SK-N-SH (cell line): ENCODE measurements at places on chromosomes 1 and 21. TPM values are rescaled to one million over a fixed set of nuclear protein-coding genes. Genes with fewer than 3 reads are reported as not detected.

AUNIP gene
- 1.9 TPM in 2 replicates for polyA plus RNA-seq

ZMYND12 gene
- 0.18 and 0.45 TPM in 2 replicates for polyA plus RNA-seq

IL20 gene
- polyA plus RNA-seq, result not detected in 2 replicates

CFHR4 gene
- 0.03 TPM in 1 of 2 replicates, not detected in the other for polyA plus RNA-seq

NHLH1 gene
- polyA plus RNA-seq, result 0.16 and 0.18 TPM in 2 replicates

PADI1 gene
- polyA plus RNA-seq, result 0.26 and 0.62 TPM in 2 replicates

H3-3A gene
- polyA plus RNA-seq, result 315 and 370 TPM in 2 replicates

LCE2A gene
- not detected in 2 replicates for polyA plus RNA-seq

TRNP1 gene
- polyA plus RNA-seq, result 8.8 and 11.6 TPM in 2 replicates

CNKSR1 gene
- 0.49 and 0.58 TPM in 2 replicates for polyA plus RNA-seq

GIPC2 gene
- polyA plus RNA-seq, result 0.02 TPM in 1 of 2 replicates, not detected in the other

SLAMF9 gene
- 0.12 and 0.19 TPM in 2 replicates for polyA plus RNA-seq

ARF1 gene
- 659 and 713 TPM in 2 replicates for polyA plus RNA-seq

CELA2A gene
- not detected in 2 replicates for polyA plus RNA-seq

CASQ2 gene
- not detected in 2 replicates for polyA plus RNA-seq

NBPF20 gene
- 2.0 and 2.2 TPM in 2 replicates for polyA plus RNA-seq

SPATC1L gene
- 4.8 and 8.3 TPM in 2 replicates for polyA plus RNA-seq

FALEC gene
- polyA plus RNA-seq, result 0.50 and 0.72 TPM in 2 replicates
